ENCODE measurements at places on chromosomes 11 and 22. TPM values are rescaled to one million over a fixed set of nuclear protein-coding genes. Genes with fewer than 3 reads are reported as not detected.

Gene ISX
- 5.6 TPM for total RNA-seq

GRCh38 chr11:7898666-7899283 lies 32.3 kb downstream of the OR10A6 start:
- H3K27me3 ChIP-seq = no peaks in the 10 kb centered on the region
- H3K4me1 ChIP-seq = peaks cover 10% of the 10 kb centered on the region
- no peak overlapping the region for H3K4me3 ChIP-seq
- H3K36me3 ChIP-seq = no peaks in the 10 kb centered on the region
- H3K27ac ChIP-seq = no peak overlapping the region

DNA sequence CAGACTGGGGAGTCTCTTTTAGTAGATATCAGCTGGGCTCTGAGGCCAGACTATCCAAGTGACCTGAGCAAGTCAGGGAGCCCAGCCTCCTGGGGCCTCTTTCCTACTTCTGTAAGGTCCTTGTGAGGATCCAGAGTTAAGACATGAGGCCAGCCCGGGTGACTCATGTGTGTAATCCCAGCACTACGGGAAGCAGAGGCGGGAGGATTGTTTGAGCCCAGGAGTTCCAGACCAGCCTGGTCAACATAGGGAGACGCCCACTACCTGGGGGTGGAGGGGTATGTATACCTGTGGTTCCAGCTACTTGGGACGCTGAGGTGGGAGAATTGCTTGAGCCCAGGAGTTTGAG lies 36.9 kb upstream of the POLA2 start:
- no peaks in the 10 kb centered on the region for H3K36me3 ChIP-seq
- peaks cover 17% of the 10 kb centered on the region for H3K4me1 ChIP-seq
- H3K4me3 ChIP-seq = no peak overlapping the region
- H3K27ac ChIP-seq = peak overlapping the region; percentile 83

GRCh38 chr22:47692811-47693210 lies 930.4 kb downstream of the TBC1D22A start:
- H3K36me3 ChIP-seq = no peaks in the 10 kb centered on the region
- H3K27ac ChIP-seq = no peak overlapping the region
- no peak for DNase-seq
- no peaks in the 10 kb centered on the region for H3K27me3 ChIP-seq

GRCh38 chr11:22957786-22958185 lies 97.5 kb upstream of the CCDC179 start:
- H3K36me3 ChIP-seq = no peaks in the 10 kb centered on the region
- H3K27ac ChIP-seq = no peak overlapping the region
- no peaks in the 10 kb centered on the region for H3K4me1 ChIP-seq
